ENCODE measurements at places on chromosomes 4 and X.

DNA sequence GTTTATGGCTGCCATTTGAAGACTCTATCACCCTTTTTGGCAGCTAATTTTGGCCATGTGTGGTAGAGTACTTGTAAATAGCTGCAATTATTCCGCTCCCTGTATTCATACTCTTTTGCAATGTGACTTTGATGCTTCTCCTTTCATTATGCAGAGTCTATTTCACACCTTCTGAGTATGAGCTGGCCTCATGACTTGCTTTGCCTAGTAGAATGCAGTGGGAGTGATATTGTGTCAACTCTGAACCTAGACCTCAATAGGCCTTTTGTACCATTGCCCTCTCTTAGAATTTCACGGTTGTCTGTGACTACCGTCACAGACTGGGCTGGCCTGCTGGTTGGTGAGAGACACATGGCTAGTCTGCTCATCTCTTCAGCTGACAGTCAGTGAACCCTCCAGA, 118.8 kb downstream of the DDIT4L start:
- no peak for DNase-seq

DNA sequence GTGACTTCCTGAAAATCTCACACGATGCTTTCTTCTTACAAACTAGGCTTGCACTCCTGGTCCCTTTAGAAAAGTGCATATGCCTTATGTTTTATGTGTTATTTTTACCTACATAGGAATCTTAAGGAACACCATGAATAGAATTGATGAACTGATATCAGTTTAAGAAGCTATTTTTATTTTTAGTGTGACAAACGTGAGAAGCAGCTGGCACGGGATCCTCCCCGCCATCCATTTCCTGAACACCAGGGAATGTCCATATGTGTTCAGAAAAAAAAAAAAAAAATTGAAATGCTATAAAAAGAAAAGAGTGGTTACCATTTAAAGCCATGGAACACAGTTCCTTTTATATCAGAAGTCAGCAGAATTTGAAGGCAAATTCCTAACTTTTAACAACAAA, 1096.1 kb upstream of the PRKX start:
- DNase-seq, result no peak

- no peak for DNase-seq
These were observed at the start of gene OPHN1 for GRCh38 chrX:68433155-68433980. OPHN1 (minus strand) TSS chrX:68433495; CDS start chrX:68433020, 475 bp downstream.

DNA sequence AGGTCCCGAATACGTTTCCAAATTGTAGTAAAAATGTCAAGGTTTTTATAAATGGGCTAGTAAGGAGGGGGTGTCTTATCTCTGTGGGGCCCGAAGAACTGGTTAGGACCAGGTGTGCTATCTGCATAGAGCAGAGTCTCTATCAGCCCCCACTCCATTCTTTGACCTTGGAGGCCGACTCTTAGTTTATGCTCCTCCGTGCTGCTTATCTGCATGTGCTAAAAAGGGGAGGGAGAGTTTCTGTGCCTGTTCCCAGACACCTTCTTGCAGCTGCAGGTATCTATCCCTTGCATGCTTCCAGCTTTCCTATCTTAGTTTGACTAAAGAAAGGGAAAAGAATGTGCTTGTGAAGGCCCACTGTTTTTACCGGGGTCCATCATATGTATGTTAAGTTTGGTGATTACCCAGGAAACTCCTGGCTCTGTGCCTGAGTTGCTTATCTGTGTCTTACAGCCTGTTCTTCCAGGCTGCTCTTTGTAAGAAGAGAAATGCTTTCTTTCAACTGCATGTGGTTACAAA, 28.6 kb upstream of the NAF1 start:
- no peak for DNase-seq

- no peak for DNase-seq
These were observed 94.3 kb downstream of the HDAC8 start for GRCh38 chrX:72478351-72478750.

DNA sequence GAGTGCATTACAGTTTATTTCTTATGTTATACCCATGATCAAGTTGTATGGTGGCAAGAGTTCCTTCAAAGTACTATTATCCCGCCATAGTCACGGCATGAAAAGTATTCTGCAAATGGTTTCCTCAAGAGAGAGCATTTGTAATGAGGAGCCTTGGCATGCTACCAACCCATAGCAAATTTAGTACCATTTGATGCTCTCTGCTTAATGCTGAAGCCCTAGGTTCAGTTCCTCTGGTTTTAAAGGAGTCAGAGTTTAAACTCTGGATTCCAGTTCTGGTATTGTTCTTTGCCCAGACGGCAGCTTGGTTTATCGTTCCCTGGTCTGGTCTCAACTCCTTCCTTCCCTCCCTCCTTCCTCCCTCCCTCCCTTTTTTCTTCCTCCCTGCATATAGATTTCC, 371.3 kb downstream of the BMPR1B start:
- DNase-seq, result no peak

- DNase-seq, result no peak
These were observed 8.1 kb downstream of the HSD17B11 start for GRCh38 chr4:87382931-87383330.

- DNase-seq, result no peak
These were observed 17.8 kb downstream of the MFAP3L start for GRCh38 chr4:170008371-170008770.

DNA sequence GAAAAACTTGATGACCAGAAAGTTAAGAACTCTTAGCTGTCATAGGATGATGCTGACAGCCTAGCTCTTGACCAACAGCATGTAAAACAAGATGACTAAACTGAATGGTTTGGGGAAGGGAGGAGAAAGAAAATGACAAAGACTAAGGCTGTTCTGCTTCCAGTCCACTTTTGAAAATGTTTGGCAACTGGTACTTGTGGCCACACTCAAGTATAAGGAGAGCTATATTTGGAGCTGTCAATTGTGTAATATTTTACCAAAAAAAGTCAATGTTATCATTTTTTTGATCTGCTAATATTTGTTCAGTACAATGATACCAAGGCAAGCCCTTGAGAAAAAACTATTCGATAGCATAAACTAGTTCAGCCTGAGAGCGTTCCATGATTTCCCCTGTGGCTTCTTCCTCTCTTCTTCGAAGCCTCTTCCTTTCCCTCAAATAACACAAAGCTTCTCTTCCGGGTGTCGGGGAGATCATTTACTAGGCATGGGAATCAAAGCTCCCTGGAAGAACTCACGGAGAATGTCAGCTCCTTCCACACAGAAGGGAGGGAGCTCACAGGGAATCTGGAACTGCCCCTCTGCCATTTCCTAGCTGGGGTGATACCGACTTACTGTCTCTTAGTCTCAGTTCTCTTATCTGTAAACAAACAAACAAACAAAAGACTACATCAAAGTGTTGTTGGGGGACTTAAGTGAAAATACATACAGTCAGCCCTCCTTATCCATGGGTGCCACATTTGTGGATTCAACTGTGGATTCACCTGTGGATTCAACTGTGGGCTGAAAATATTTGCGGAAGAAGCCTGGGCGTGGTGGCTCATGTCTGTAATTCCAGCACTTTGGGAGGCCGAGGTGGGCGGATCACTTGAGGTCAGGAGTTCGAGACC, 82.6 kb downstream of the SCD5 start:
- DNase-seq, result no peak

GRCh38 chr4:154738426-154738825, 5.4 kb upstream of the LRAT start:
- DNase-seq, result no peak

DNA sequence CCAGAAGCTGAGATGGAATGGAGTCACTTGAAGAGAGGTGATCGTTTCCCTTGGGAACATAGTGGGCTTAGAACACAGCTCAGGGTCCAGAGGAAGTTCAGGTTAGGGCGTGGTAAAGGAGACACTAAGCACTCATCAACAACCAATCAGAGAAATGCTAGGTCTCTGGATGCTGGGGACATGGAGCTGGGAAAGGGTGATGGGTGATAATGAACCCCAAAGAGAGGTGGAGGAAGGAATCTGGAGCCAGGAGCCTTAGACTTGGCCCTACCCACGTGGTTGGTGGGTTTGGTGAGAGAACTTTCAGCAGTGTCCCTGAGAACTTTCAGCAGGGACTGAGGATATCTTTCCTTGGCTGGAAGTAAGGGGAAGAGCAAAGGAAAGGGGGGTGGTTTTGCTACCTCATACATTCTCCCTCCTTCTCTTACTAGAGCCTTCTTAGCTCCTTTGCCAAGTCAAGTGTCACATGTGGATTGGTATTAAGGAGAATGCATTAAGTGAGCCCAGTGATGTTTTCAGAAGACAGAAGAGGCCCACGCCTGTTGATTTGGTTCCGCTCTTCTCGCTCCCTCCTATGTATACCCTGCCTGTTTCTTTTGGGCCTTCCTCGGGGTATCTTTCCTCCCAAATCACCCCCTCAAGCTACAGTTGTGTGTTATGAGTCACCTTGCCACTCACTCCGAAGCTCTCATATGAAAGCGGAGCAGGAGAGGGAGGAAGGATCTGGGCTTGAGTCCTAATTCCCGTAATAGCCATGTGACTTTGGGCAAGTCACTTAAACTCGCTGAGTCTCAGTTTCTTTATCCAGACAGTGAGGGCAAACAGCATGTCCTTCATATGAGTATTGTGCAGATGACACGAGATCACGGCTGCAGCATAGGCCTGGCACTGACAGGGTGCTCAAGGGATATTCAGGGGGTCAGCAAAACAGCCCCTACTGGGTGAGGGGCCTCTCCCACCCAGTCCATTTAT, 63.1 kb downstream of the TSC22D3 start:
- DNase-seq, result peak; percentile 11

DNA sequence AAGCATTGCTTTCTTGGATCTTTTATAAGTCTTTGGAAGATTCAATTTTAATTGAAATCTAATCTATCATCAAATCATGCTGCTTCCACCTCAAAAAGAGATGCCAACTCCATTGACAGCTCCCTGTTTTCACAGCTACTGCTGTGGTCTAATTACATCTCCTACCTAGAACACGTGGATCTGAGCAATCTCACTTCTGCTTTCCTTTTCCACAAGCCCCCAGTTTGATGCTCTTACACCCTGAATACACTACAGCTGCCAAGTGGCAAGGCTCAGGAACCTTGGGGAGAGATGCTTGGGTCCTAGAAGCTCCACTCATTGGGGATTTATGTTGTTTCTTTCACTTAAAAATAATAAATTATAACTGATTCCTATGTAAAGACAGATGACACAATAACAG, 172.0 kb downstream of the CFAP299 start:
- DNase-seq, result no peak

DNA sequence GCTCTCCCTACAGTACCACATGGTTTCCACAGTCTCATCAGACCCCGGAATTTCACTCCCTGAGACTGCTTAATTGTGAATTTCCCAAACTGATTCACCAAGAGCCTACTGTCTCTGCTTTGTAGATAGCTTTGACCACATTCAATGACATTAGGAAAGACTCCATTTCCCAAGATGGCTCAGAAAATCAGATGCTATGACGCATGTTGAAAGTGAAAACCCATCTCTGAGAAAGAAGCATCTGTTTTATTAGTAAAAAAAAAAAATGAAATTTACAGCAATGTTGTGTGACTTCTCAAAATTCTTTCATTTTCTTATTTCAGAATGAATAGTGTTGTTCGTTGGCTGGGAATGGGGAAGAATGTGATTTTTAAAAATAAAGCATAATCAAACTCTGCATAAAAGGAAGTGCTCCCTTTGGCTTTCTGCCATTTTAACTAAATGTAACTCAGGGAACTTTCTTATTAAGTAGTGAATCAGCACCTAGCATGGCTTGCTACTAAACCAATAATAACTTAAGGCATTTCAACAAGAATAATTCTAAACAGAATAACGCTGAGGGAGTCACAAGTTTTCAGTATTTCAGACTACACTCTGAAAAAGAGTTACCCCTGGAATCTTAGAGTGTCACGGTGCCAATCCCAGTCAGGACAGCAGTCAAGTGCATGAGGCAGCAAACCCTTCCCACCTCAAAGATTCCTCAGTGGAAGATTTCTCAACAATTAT, 97.4 kb upstream of the MYOZ2 start:
- DNase-seq, result no peak

DNA sequence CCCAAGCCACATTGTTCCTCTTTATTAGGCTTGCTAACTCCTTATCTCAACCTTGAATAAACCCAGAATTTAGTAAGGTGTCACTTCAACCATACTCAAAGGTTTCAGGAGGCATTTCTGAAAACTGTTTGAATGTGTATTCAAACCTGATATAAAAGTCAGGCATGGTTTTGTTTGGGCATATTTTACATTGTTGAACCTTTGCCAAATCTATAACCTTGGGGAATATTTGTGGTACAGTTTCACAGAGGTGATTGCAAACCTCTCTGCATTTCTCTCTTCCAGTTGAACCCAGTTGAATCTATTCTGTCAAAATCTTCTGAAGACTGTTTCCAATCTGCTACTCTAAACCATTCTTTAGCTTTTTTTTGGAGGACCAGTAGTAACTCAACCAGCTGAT, 409.0 kb downstream of the TECRL start:
- no peak for DNase-seq

DNA sequence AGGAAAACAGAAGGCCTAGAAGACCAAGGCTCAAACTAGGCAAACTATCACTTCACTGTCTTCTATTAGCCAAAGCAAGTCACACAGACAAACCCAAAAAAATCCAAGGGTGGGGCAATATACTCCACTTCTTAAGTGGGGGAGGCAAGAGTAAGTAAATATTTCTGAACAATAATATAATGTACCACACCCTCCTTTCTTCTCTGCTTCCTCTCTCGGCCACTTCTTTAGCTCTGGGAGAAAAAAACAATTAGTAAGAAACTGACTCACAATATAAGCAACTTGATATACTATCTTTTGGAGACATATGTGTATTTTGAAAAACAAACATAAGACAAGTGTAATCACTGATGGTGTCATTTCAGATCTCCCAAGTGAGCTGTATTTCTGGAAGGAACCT, 14.8 kb downstream of the DCAF8L1 start:
- no peak for DNase-seq

- no peak for DNase-seq
These were observed 72.6 kb downstream of the ANAPC4 start for GRCh38 chr4:25449688-25450087.

GRCh38 chr4:99634742-99635360, 22.8 kb downstream of the C4orf54 start:
- DNase-seq, result no peak

DNA sequence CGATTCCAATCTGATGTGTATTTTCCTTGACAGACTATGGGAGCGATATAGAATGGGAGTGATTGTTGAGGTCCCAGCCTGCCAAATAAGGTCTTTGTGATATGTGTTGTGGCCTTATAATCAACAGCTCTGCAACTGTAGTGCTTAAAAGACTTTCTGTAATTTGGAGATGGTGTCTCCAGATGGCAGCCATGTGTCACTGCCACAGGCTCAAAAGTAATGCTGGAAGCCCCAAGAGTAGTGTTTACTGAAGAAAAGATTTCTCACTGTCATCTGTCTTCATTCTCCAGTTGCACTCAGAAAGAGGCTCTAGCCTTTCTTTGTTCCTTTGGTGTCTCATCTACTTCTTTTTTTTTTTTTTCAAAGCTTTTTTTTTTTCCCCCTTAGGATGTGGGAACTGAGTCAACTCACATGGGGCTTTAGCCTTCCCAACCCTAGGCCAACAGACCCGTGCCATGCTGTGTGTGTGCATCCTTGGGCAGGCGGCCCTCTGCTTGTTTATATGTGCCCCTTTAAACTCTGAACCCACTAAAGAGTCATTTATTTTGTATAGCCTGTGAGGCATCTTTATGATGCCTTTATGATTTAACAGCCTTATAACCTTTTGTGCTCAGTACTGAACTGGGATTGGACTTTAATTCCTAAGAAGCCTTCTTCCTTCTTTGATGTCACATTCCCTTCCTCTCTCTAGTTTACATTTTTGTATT, 15.6 kb downstream of the SRPX2 start:
- no peak for DNase-seq

Data from CD4-positive, alpha-beta T cell treated with Interleukin-6 at 100 ng/mL for 8 hours (primary cell).